ENCODE measurements at places on chromosomes 4 and X. TPM values are rescaled to one million over a fixed set of nuclear protein-coding genes. Genes with fewer than 3 reads are reported as not detected.

DNA sequence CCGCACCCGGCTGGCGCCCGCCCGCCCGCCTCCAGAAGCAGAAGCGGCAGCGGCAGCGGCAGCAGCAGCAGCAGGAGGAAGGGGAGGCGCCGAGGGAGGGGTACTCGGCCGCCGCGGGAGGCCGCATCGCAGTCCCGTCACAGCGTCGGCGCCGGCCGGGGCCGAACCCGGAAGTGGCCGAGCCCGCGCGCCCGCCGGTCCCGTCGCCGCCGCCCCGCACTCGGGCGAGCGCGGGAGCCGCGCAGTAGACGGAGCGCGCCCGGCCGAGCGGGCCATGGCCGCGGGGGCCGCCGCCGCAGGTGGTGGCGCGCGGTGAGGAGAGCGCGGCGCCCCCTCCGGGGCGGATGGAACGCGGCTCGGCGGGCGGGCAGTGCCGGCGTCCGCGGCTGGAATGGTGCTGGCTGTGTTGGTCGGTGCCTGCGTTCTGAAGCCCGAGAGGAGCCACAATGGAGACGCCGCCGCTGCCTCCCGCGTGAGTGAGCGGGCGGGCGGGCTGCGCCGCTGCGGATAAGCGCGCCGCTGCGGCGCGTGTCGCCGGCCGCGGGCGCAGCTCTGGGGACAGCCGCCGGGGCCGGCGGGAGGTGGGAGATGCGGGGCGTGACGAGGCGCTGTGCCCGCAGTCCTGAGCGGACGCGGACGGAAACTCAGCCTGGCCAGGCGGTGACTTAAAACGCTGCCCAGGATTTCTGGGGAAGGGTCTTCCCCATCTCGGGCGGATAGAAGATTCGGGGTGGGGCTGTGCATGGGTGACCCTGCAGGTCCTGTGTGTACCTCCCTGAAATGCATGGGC is at the start of gene KLHL2:
Gene KLHL2, plus strand, starts transcription at position 131 of the 790 bp plus-strand sequence. Its CDS starts 316 bp downstream, at position 447.
- DNase-seq = peak; percentile 61
- peak within 1 kb of the TSS; percentile 85 for H3K4me3 ChIP-seq

DNA sequence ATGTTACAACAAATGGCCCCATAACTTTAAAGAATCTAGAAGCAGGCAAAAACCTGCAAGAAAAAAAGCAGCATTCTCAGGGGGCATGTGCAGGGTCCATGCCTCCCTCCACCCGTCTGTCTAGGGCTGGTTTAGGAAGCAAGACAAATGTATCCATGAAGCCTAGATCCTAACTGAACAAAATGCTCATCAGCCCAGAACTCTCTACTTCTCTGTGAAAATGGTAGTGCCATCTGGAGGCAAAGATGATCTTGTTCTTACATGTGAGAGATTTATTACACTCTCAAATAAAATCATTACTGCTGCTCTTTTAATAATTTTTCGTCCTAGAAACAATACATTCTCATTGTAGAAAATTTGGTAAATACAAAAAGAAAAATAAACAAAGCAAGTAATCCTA is 26.7 kb downstream of the NR3C2 start:
- H3K4me3 ChIP-seq = no peak overlapping the region
- H3K27ac ChIP-seq = no peak overlapping the region
- H3K36me3 ChIP-seq = no peaks in the 10 kb centered on the region
- peaks cover 5% of the 10 kb centered on the region for H3K4me1 ChIP-seq
- H3K27me3 ChIP-seq = no peaks in the 10 kb centered on the region
- DNase-seq = no peak

- H3K36me3 ChIP-seq = peaks cover 1% of the 10 kb centered on the region
- no peak for DNase-seq
- peaks cover 4% of the 10 kb centered on the region for H3K27me3 ChIP-seq
These were observed 91.0 kb upstream of the BCOR start for GRCh38 chrX:40188573-40189417.

DNA sequence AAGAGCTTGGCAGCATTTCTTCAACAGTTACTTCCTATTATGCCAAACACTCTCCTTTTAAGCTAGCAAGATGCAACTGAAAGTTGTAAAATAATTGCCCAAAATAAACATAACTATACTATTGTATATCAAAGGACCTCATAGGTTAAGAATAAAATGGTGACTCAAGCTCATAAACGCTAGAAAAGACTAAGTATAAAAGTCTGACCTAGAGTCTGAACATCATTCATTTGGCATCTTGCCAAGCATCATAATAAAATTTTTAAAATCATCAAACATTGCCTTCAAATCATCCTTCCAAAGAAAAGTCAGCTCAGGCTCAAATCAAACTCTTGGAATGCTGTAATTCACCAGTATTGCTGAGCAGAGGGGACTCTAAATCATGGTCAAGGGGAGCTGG is 281.2 kb downstream of the QDPR start:
- no peaks in the 10 kb centered on the region for H3K4me1 ChIP-seq
- no peak overlapping the region for H3K27ac ChIP-seq
- H3K4me3 ChIP-seq = no peak overlapping the region
- no peaks in the 10 kb centered on the region for H3K36me3 ChIP-seq
- H3K27me3 ChIP-seq = peaks cover 4% of the 10 kb centered on the region

DNA sequence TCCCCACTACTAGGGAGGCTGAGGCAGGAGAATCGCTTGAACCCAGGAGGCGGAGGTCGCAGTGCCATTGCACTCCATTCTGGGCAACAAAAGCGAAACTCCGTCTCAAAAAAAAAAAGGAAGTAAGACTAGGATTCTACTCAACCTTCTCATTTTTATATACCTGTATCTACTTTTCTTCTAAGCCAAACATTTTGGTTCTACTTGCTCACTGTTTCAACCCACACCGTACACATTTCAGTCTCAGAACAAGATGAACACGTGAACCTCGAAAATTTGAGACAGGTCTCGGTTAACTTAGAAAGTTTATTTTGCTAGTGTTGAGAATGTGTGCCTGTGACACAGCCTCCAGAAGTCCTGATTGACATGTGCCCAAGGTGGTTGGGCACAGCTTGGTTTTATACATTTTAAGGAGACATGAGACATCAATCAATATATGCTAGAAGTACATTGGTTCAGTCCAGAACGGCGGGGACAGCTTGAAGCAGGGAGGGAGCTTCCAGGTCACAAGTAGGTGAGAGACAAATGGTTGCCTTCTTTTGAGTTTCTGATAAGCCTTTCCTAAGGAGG is 3.7 kb downstream of the ADD1 start:
- DNase-seq = no peak
- H3K36me3 ChIP-seq = no peaks in the 10 kb centered on the region

GRCh38 chr4:140027101-140027500 is 126.9 kb downstream of the MAML3 start:
- peaks cover 50% of the 10 kb centered on the region for H3K4me1 ChIP-seq
- H3K4me3 ChIP-seq = no peak overlapping the region
- H3K36me3 ChIP-seq = no peaks in the 10 kb centered on the region
- no peak overlapping the region for H3K27ac ChIP-seq
- H3K27me3 ChIP-seq = no peaks in the 10 kb centered on the region
- DNase-seq = no peak

GRCh38 chr4:13544606-13545393 is 492 bp upstream of the NKX3-2 start:
- no peaks in the 10 kb centered on the region for H3K36me3 ChIP-seq
- H3K27ac ChIP-seq = peak overlapping the region; percentile 95
- peaks cover 6% of the 10 kb centered on the region for H3K4me1 ChIP-seq

GRCh38 chr4:2270341-2271165 is 8.6 kb upstream of the MXD4 start:
- no peak overlapping the region for H3K4me3 ChIP-seq
- no peak overlapping the region for H3K27ac ChIP-seq
- no peak for DNase-seq

DNA sequence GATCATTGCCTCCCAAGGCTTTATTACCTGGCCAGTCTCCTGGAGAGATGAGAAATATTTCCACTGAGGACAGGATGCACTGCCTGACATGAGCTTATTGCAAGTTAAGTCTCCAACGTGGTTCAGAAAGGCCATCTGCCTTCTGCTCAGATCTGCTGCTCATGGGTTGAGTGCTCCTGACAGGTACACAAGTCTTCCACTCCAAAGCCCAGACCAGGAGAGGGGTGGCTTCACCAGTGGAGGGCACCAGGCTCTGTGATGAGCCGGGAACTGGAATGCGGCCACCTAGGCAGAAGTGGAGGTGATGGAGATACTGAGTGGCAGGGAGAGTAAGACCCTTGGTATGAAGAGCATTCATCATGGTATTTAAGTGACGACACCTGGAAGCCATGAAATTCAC is 79.5 kb upstream of the IRF2 start:
- no peak overlapping the region for H3K4me3 ChIP-seq
- no peaks in the 10 kb centered on the region for H3K27me3 ChIP-seq
- peak overlapping the region; percentile 86 for H3K27ac ChIP-seq
- peaks cover 2% of the 10 kb centered on the region for H3K36me3 ChIP-seq
- no peak for DNase-seq

- H3K4me1 ChIP-seq = peaks cover 24% of the 10 kb centered on the region
- H3K27ac ChIP-seq = no peak overlapping the region
- no peak overlapping the region for H3K4me3 ChIP-seq
- DNase-seq = no peak
These were observed 83.8 kb downstream of the HS3ST1 start for GRCh38 chr4:11344916-11345315.

DNA sequence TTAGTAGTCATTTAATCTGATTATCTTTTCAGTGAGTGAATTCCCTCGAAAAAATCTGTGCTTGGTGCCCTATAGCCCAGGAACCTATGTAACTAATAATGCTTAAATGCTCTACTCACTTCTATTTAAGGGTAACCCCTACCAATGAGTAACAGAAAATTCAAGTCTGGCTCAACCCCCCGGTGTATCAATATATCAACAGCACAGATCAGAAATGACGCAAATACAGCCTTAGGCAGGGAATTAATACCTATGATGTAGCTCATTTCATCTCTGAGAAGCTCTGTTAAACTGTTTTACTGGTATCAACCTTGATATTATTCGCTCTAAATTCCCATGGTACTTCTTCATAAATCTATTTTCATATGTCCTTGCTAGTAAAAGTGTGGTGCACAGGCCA is 28.6 kb downstream of the PDGFC start:
- no peaks in the 10 kb centered on the region for H3K36me3 ChIP-seq
- no peak for DNase-seq
- H3K27ac ChIP-seq = peak overlapping the region; percentile 87
- H3K4me1 ChIP-seq = peaks cover 56% of the 10 kb centered on the region
- no peaks in the 10 kb centered on the region for H3K27me3 ChIP-seq

DNA sequence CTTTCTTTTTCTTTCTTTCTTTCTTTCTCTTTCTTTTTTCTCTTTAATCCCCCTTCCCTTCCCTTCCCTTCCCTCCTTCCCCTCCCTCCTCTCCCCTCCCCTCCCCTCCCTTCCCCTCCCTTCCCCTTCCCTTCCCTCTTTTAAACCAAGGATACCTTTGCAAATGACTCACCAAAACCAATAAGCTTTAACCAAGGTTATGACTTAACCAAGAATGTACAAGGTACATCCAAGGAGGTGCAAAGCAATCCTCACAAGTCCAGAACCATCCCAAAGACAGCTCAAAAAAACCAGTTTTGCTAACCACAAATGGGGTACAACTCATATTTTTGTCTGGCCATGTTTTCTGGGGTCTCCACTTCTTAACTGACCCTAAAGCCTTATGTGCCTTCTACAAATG is 174.7 kb upstream of the PPP1R2C start:
- DNase-seq = no peak
- no peak overlapping the region for H3K27ac ChIP-seq
- H3K4me3 ChIP-seq = no peak overlapping the region
- H3K27me3 ChIP-seq = no peaks in the 10 kb centered on the region
- no peaks in the 10 kb centered on the region for H3K36me3 ChIP-seq

DNA sequence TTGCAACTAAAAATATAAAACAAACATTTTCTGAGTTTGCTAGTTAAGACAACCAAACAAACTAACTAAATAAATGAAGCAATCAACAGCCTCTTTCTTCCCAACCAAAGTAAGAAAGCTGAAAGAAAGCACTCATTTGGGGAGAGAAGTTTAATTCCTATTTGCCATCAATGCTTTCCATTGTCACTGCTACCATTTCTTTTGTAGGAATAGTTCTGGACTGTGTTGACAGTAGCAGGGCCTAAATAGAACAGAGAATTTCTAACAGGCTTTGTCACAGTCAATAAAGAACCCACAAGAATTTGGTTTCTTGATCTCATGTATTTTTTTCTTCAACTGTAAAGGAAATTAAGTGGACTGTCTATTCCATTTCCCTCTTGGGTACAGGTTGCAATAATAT is 1886.4 kb upstream of the TENM3 start:
- H3K4me1 ChIP-seq = no peaks in the 10 kb centered on the region
- H3K27me3 ChIP-seq = no peaks in the 10 kb centered on the region
- H3K4me3 ChIP-seq = no peak overlapping the region
- no peak overlapping the region for H3K27ac ChIP-seq

DNA sequence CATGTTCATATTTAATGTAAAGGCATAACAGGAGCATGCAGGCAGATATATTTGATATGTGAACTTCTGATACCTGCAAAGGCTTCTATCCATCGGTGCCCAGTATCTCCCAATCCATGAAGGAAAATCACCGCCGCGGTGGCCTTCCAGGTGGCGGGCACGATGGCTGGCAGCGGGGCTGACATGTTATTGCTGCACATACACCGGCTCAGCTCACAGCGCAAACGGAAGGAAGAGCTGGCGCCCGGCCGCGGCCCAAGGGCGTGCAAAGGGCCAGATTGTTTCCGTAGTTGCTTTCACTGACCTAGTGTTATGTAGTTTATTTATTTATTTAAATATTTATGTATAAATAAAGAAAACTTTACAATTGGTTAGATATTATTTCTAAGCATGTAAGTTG is 322.7 kb upstream of the PITX2 start:
- peaks cover 4% of the 10 kb centered on the region for H3K4me1 ChIP-seq
- H3K27me3 ChIP-seq = no peaks in the 10 kb centered on the region
- H3K4me3 ChIP-seq = no peak overlapping the region
- H3K27ac ChIP-seq = no peak overlapping the region

DNA sequence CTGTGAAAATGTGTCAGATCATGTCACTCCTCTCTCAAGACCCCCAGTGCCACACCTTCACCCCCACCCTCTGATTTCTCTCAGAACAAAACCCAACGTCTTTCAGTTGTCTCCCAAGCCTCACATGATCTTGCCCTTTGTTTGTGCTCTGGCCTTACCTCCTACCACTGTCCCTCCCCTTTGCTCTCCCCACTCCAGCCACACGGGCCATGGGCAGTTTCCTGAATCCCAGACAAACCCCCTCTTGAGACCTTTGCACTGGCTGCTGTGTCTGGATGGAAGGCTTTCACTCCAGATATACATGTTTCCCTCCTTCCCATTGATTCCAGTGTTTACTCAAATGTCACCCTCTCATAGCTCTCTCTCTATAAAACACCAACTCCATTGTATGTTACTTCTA is 3.6 kb upstream of the CENPE start:
- peaks cover 23% of the 10 kb centered on the region for H3K4me1 ChIP-seq
- H3K27me3 ChIP-seq = no peaks in the 10 kb centered on the region
- no peak for DNase-seq
- H3K36me3 ChIP-seq = no peaks in the 10 kb centered on the region
- H3K4me3 ChIP-seq = no peak overlapping the region

ELOVL6 gene
- 38.6 TPM for total RNA-seq

ZNF81 gene
- total RNA-seq = 12.2 TPM

CCDC110 gene
- 3.1 TPM for total RNA-seq

TEX13C gene
- total RNA-seq = not detected

EFHC2 gene
- 1.8 TPM for total RNA-seq

CSN1S1 gene
- not detected for total RNA-seq

TMPRSS11D gene
- not detected for total RNA-seq

QRFPR gene
- total RNA-seq = not detected
